ENCODE measurements at places on chromosomes 13 and 19. TPM values are rescaled to one million over a fixed set of nuclear protein-coding genes. Genes with fewer than 3 reads are reported as not detected.

The FXYD3 gene
- not detected for total RNA-seq

The GRK1 gene
- total RNA-seq: 0.23 TPM

The CGB5 gene
- not detected for total RNA-seq

The BEST2 gene
- not detected for total RNA-seq

The PABPC3 gene
- total RNA-seq: 0.20 TPM

All from activated naive CD4-positive, alpha-beta T cell treated with anti-CD3 and anti-CD28 coated beads, Interleukin-2, amount 50 U/mL, for 72 hours (primary cell).